ENCODE measurements at places on chromosomes 1 and 21.

DNA sequence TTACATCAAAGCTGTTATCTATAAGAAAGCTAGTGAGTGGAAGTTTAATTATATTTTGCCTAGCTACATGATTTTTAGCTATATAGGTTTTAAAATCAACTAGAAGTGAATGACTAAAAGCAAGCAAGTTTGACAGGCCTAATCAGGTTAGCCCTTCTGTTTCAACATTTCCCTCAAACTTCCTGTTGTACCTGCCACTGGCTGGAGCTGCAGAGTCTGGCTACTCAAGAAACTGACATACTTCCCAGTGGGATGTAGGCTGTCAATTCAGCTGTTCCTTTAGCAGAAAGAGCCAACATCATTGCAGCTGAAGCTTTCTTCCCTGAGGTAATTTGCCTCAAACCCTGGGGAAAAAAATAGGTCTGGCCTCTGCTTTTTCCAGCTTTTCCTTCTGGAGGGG is 87.1 kb upstream of the TNR start:
- no peak for DNase-seq

- DNase-seq, result no peak
Measured at GRCh38 chr1:116062201-116062600, 49.0 kb upstream of the MAB21L3 start.

GRCh38 chr1:40199126-40199525 is 37.9 kb downstream of the RLF start:
- no peak for DNase-seq

DNA sequence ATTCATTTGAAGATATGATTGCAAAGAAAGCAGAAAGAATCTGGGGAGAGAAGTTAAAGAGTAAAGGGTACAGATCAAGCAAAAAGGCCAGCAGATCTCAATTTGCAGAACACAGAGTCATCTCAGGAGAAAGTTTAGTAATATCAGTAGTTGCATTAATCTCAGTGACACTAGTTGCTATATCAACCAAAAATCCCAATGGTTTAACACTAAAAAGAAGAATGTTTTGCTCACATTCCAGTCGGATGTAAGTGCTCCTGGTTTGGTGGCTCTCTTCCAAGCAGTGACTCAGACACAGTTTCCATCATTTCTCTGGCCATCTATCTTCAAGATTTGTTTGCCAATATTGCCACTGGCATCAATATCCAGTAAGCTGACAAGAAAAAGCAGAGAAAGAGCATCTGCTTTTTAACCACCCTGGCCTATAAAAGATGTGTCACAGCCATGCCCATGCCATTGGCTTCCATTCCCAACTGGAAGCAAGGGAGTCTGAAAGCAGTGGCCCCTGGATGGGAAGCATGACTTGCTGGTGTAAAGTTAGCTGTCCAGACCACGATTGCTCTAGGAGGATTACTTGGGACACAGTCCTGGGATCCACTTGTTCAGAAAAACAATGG is 45.5 kb upstream of the AIM2 start:
- DNase-seq, result no peak

- DNase-seq, result no peak
Measured at GRCh38 chr1:2451741-2452140, 24.3 kb upstream of the PLCH2 start.

DNA sequence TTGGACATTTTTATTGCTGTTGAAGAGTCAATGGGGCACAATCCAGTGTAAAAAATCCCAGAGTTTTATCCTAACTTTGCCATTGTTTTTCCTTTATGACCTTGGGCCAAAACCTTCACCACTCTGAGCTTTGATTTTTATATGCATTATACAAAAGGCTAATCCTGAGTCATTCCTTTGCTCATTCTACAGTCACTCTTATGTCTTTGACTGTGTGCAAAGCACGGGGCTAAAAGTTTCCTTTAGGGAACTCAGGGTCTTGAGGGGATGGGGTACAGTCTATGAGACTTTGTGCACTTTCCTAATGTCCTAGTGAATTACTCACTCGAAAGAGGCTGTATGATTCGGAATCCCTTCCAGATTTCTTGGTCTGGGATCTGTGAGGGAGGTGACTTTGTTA is 543.2 kb upstream of the CAMK1G start:
- DNase-seq, result no peak

DNA sequence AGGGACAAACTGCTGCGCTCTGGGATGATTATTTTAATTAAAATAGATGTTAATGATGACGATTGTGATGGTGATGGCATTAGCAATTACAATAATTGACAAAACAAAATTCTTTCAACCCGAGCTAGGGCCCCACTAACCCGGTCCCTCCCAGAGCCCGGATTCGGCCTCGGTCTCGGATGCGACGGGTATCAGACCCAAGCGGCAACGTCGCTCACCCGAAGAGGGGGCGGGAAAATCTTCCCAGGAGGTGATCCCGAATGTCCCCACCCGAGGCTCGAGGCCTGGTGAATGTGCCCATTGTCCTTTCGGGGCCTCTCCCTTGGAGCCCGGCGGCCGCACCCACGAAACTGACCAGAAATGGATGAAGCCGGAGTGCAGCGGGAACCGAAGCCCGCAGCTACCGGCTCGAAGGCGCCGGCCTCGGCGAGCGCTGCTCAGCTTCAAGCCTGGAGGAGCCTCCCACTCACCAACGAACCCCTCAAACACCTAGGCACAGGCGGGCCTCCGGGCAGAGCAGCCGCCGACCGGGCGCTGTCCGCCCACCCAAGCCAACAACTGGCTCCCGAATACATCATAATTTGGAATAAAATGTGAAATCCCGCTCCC is 1.2 kb downstream of the TAL1 start:
- peak; percentile 10 for DNase-seq

DNA sequence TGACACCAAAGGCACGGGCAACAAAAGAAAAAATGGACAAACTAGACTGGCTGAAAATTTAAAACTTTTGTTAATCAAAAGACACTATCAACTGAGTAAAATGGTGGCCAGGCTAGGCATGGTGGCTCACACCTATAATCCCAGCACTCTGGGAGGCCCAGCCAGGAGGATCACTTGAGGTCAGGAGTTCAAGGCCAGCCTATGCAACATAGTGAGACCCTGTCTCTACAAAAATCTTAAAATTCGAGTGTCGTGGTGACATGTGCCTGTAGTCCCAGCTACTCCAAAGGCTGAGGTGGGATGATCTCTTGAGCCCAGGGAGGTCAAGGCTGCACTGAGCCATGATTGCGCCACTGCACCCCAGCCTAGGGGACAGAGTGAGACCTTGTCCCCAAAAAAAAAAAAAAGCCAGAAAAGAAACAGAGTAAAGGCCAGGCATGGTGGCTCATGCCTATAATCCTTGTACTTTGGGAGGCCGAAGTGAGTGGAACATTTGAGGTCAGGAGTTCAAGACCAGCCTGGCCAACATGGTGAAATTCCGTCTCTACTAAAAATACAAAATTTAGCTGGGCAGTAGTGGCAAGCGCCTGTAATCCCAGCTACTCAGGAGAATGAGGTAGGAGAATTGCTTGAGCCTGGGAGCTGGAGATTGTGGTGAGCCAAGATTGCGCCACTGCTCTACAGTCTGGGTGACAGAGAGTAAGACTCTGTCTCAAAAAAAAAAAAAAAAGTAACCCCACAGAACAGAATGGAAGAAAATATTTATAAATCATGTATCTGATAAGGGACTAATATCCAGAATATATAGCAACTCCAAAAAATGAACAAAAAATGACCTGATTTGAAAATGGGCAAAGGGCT is 8.0 kb downstream of the TUT4 start:
- DNase-seq, result no peak

DNA sequence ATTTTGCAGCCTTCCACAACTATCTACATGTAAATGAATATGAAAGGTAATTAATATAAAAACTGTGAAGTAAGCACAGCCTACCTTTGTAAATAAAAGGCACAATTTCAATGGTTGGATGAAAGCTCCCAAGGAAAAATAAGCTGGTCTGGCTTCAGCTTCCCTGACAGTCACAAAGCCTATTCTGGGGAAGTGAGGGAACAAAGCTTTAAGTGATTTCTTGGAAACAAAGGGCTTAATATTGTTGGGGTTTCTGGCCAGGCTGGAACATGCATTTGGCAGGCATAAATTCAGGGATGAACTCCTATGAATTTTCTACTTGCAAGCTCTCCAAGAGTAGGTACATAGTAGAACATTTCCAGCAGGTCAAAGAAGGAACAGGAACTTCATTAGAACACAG is 17.3 kb downstream of the BCAS2 start:
- no peak for DNase-seq

DNA sequence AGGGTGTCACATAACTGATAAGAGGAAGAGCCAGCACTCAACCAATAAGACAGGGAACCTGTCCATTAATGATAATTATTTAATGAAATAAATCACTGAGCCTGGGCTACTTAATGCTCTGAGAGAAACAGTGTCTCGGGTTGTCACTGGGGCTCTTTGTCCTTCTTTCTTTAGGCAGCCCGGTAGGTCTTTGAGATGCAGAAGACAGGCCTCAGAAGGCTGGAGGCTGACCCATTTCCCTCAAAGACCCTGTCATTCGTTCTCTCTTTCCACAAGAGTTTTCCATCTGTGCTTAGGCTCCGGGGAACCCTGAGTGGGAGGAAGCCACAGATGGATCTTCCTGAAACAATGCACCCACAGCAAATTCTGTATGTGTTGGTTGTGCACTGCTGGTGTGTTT is 68.2 kb downstream of the BRINP2 start:
- DNase-seq, result no peak

DNA sequence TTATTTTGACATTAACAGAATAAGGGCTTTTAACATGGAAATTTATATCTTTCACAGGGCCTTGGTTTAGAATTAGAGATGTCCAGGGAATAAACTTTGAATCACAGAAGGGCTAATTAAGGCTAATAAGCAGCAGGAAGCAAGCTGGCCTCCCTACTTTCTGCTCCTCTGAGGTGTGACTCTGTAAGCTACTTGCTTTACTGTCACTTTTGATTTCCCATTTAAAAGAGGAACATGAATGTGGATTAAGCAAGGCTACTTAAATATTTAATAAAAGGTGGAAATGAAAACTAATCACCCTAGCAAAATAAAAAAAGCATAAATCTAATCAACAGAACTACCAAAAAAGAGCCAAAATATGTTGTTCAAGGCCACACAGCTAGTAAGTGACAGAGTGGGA is 28.9 kb upstream of the CD5L start:
- no peak for DNase-seq

GRCh38 chr1:24702511-24703293 is 42.5 kb upstream of the CLIC4 start:
- DNase-seq, result no peak

DNA sequence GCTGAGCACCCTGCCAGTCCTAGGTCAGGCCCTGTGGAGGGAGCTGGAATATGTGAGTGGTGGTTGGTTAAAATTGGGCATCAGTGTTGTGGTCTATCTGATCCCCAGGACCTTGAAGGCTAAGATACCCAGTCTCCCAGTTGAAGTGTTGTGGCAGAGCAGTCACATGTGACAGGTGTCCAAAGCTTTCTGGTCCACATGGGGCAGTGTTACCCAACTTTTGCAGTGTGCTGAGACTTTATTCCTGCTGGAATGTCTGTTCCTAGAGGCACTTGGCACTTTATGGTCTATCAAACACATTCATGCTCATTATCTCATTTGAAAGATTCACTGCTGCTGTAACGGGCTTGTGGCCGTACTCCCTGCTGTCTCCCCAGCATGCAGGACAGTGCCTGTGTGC is 21.0 kb upstream of the LORICRIN start:
- no peak for DNase-seq

DNA sequence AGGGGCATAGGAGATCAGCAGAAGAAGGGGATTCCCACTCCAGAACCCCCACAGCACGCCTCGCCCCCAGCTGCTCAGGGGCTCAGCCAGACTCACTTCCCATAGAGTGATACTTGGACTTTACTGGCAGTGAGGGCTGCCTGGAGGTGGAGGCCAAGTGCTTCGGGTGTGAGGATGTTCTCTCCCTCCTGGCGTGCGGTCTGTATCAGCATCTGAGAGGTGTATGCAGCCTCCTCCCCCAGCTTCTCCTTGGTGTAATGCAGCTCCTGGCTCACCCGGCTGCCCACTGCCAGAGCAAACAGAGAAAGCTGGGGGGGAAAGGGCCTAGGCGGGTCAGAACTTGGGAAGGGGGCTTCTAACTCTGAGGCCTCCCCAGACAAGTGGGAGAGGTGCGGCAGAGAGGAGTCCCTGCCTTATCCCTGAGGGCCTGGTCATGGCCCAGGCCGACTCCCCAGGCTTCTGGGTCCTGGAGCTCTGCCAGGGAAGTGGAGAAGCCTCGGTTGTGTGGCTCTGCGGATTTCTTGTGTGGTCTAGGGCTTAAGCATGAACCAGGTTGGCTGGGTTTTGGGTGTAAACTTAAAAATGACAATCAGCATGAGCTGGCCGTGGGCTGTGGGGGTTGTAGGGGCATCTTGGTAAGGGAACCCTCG is 10.9 kb downstream of the PTCH2 start:
- DNase-seq, result no peak

GRCh38 chr1:225941187-225941941 is at the start of gene LEFTY2:
Gene LEFTY2, minus strand, starts transcription at chr1:225941220. Its CDS starts 80 bp downstream, at chr1:225941140.
- DNase-seq, result no peak

DNA sequence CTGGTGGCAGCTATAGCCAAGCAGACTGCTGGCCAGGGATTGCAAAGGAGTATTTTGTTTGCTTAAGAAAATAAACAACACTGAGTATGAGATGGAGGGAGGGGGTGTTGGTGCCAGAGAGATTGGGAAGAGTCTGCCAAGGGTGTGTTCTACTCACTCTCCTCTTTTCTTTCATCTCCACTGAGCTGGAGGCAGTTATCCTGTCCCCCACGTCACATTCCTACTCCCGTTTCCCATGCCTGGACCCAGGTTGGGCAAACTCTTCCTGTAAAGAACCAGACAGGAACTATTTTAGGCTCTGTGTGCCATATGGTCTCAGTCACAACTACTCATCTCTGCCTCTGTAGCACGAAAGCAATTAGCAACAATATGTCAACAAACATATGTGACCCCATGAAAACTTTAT is 1.4 kb upstream of the IL24 start:
- no peak for DNase-seq

- no peak for DNase-seq
Measured at GRCh38 chr21:40723317-40723716, 123.6 kb downstream of the DSCAM start.

- DNase-seq, result no peak
Measured at GRCh38 chr1:19656780-19657466, 7.8 kb upstream of the HTR6 start.

GRCh38 chr1:152926091-152926490 is 17.7 kb downstream of the IVL start:
- no peak for DNase-seq

All from activated CD4-positive, alpha-beta T cell treated with anti-CD3 and anti-CD28 coated beads, Interleukin-2, amount 10 ng/mL, durations not matched to agents 7 days and 5 days (primary cell).